ENCODE measurements at places on chromosomes 6 and 20.

DNA sequence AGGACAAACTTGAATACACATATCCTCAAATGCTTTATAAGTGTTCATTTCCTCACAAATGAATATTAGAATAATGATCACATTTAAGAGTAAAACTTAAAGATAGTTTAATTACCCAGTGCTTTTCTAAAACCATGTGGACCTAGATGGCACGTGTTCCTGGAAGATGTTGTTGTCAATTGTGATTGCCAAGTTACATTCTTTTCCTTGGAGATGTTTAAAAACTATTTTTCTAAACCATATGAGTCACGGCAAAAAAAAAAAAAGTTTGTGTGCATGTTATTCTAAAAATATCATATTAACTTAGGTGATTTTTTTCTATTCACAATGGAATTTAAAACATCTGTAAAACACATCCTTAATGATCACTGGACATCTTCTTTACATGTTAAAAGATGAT is 51.1 kb downstream of the RCAN2 start:
- DNase-seq: peak; percentile 76

DNA sequence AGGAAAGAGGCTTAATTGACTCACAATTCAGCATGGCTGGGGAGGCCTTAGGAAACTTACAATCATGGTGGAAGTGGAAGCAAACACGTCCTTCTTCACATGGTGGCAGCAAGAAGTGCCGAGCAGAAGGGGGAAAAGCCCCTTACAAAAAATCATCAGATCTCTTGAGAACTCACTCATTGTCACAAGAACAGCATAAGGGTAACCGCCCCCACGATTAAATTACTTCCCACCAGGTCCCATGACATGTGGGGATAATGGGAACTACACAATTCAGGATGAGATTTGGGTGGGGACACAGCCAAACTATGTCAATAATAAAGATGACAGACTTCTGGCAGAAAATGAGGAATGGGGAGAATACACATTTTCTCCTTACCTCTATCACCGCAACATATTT is 20.5 kb upstream of the OCSTAMP start:
- DNase-seq: no peak

DNA sequence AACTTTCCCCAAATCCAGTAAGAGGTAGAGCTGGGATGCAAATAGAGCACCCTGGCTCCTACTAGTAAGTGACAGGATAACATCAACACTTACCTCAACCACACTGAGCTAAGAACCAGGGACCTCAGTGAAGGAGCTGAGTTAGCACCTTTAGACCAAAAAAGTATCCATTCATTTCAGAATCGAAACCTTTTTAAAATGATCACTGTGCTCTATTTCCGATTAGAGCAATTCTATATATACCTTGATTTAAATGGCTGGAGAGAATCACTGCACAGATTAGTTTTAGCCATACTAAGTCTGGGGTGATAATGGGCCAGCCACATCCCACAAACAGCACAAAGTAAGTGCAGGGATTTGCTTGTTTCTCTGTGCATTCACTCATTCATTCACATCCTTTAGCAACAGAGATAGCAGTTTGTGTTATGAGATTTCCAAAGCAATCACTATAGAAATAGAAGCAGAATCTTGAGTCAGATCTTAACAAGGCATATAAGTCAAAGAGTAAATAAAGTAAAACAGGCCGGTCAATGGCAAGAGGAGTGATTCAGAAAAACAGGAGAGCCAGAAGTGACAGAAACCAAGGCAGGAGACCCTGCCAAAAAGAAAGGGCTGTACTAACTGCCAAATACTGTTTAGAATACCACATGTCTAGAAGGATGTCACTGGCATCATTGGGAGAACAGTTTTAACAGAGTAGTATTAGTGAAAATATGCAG is 136.3 kb downstream of the KIF13A start:
- DNase-seq: peak; percentile 63

- no peak for DNase-seq
Measured at GRCh38 chr20:4102381-4102780, 87.0 kb upstream of the RNF24 start.

DNA sequence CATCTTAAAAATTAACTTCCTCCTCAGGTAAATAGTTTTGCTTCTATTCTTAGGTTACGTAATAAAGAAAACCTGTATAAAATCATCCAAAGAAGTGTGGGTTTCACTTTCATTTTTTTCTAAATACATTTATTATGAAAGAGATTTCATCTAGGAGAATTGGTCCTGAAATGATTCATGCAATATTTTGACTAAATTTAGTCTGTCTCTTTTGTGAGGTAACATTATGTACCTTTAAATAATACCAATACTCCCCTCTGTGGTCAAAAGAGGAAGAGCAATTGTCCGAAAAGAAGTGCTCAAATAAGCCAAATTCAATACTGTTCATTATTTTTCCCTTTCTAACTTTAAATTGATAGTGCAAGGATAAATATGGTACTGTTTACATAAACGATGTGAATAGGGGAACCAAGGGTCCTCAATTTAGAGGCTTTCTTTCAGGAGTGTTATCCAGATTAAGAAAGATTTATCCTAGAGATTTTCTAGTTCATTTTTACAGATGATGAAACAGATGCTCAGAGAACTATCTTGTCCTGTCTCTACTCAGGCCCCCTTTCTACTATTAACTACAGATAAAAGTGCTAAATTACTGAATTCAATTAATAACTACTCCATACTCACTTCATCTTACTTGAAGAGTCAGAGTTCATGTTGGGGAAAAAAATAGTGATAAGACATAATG is 26.2 kb downstream of the CYP39A1 start:
- peak; percentile 37 for DNase-seq

- no peak for DNase-seq
Measured at GRCh38 chr6:168650671-168651111, 209.7 kb downstream of the SMOC2 start.

DNA sequence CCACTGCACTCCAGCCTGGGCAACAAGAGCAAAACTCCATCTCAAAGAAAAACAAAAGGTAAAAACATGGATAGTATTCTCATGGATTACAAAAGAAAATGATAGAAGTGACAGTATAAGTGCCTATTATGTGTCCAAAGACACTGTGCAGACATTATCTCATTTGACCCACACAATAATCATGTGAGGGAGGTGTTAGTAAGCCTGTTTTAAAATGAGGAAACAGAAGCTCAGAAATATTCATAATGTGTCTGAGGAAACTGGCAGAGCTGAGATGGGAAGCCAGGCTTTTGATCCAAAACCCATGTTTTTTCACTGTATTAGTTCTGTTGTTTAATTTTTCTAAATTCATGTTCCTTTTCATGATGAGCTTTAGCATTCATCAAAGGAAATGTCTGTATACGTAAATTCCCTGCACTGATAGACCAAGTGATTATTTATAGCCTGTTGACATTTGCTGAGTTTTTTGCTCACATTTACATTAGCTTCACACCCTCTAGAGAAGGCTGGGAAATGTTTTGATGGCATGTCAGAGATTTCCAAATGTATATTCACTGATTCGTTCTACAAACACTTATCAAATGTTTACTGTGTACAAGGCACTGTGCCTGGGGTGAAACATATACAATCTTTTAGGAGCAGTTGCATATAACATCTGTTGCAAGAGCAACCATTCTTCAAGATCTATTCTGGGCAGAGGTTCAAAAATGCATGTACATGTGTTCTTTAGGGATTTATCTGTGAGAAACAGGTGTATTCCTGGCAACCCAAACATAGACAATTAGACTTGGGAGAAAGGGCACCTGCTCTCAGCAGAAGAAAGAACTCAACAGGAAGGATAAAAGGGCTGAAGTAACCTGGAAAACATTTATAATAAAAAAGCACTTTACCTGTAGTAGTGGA is 331.5 kb downstream of the SAMD5 start:
- no peak for DNase-seq

- no peak for DNase-seq
Measured at GRCh38 chr20:3238616-3239025, 369 bp downstream of the SLC4A11 start.

DNA sequence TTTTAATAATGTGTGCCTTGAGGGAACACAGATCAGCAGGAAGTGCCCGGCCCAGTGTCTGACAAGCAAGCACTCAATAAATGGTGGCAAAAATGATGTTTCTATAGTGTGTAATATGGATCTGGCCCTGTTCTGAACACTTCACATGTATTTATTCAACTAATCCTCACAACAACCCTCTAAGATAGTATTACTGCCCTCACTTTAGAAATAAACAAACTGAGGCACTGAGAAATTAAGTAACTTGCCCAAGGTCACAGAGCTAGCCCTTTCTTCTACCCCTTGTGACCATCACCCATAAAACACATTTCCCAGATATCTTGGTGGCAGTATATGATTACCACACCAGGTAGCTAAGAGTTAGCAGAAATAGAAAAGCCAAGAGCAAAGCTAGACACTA is 12.8 kb upstream of the MTFR2 start:
- DNase-seq: no peak
